ENCODE measurements at places on chromosomes 1 and 21.

- H3K27me3 ChIP-seq = no peaks in the 10 kb centered on the region
- no peaks in the 10 kb centered on the region for H3K4me1 ChIP-seq
- DNase-seq = no peak
- no peak overlapping the region for H3K27ac ChIP-seq
Measured at GRCh38 chr1:100076319-100076718, 56.4 kb downstream of the SASS6 start.

DNA sequence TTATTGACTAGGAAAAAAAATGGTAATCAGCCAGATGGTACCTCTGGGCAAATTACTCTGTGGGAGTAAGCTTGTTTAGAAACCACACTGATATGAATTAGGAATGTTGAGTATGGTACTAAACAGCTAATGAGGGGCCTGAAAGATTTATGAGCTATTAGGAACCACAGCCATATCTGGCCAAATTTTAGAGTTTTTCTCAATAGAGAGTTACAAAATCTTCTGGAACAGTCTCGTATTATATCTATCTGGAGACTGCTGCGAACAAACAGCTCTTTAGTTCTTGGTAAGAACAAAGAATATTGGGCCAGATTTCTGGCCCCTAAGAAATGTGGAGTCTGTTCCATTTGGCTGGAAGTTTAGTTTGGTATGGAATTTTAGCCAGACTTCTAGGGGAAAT, 4.9 kb upstream of the PODN start:
- H3K27me3 ChIP-seq = no peaks in the 10 kb centered on the region
- DNase-seq = no peak
- no peak overlapping the region for H3K4me3 ChIP-seq
- H3K27ac ChIP-seq = no peak overlapping the region
- H3K36me3 ChIP-seq = no peaks in the 10 kb centered on the region

DNA sequence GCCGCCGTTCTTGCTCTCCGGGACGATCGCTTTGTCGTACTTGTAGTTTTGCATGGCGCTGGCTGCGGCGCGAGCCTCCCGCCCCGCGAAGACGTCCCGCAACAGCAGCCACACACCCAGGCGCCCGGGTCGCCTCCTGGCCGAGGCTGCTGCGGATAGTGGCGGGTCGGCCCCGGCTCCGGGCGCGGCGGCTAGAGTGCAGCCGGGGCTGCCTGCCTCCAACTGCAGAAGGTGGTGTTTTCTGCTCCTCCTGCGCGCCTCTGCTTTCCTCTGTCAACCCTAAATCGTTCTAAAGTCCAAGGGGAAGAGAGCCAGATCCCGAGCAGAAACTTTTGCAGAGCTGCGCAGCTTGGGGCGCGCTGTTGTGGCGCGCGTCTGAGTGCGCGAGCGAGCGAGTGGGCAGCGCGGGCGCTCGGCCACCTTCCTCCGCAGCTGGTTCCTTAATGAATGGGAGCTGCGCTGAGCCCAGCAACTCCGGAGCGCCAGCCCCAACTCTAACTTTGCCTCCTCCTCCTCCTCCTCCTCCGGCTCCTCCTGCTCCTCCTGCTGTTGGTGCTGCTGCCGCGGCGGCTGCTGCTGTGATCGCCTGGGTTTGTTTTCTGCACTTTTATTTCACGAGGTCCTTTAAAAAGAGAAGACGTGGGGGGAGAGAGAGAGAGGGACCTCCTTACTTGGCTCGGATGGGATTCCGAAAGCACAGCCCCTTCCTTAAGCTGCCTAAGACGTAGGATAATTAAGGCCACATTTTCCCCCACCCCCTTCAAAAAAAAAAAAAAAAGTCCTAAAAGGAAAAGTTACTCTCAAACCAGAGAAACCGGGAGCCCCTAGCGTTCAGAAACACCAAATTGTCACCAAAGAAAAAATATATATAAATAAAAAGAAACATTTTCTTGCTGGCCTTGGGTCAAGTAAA, at the start of gene PLPP3:
PLPP3 (minus strand) TSS at position 601 of the 913 bp plus-strand sequence; CDS start at position 54, 547 bp downstream.
- H3K27ac ChIP-seq = peak within 1 kb of the TSS; percentile 94
- peak within 1 kb of the TSS; percentile 91 for H3K4me3 ChIP-seq
- H3K36me3 ChIP-seq = no peaks in the 10 kb centered on the region
- peaks cover 48% of the 10 kb centered on the region for H3K4me1 ChIP-seq
- peak; percentile 8 for DNase-seq
- no peaks in the 10 kb centered on the region for H3K27me3 ChIP-seq

DNA sequence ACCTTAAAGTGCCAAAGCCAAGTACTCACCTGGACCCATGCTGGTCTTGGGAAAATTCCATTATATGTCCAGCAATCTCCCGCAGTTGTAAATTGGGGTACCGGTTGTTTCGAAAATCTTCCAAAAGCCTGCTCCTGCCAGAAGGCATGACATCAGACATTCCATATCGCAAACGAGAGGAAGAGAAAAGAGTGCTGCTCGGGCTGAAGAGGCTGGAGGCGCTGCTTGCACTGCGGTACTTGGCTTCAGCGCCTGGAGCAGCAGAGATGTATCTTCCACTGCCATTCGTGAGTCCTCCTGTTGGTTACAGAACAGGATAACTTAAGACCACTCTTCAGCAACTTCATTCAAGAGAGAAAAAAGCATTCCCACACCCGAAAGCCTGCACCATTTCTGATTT, 45.1 kb upstream of the SDC3 start:
- H3K27me3 ChIP-seq = no peaks in the 10 kb centered on the region
- H3K36me3 ChIP-seq = peaks cover 95% of the 10 kb centered on the region
- no peak overlapping the region for H3K27ac ChIP-seq
- no peak overlapping the region for H3K4me3 ChIP-seq
- DNase-seq = no peak

DNA sequence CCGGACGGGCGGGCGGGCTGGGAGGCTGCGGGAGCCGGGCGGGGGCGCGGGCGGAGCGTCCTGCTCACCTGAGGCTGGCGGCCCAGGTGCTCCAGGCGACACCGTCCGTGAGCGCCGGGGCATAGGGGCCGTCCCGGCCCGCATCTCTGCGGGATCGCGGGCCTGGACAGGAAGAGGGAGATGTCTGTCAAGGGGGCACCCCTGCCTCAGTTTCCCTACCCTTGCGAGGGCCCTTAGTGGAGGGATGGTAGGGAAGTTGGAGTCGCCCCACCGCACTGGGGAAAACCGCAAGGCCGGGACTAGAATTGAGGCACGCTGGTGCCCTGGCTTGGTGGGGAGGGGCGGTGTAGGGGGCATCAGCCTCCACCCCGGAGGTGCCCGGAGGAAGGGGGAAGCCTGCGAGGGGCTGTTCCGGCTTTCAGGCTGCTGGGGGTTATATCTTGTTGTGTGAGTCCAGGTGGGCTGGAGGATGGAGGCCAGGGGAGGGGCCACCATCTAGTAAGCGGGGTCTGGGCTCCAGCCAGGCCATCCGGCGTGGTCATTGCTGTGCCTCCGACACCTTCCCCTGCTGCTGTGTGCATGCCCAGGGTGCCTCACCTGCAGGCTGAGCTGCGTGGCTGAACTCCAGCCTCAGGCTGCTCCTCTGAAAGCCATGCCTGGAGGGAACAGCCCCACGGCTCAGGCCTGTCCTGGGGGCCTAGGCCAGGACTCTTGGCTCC, 580 bp downstream of the VWA1 start:
- no peak for DNase-seq
- H3K4me1 ChIP-seq = peaks cover 72% of the 10 kb centered on the region
- peak overlapping the region; percentile 96 for H3K27ac ChIP-seq
- H3K4me3 ChIP-seq = peak overlapping the region; percentile 70
- no peaks in the 10 kb centered on the region for H3K27me3 ChIP-seq

- H3K27ac ChIP-seq = peak overlapping the region; percentile 0
- no peak for DNase-seq
- H3K27me3 ChIP-seq = no peaks in the 10 kb centered on the region
- no peak overlapping the region for H3K4me3 ChIP-seq
Measured at GRCh38 chr1:9558946-9559545, 19.8 kb downstream of the SLC25A33 start.

DNA sequence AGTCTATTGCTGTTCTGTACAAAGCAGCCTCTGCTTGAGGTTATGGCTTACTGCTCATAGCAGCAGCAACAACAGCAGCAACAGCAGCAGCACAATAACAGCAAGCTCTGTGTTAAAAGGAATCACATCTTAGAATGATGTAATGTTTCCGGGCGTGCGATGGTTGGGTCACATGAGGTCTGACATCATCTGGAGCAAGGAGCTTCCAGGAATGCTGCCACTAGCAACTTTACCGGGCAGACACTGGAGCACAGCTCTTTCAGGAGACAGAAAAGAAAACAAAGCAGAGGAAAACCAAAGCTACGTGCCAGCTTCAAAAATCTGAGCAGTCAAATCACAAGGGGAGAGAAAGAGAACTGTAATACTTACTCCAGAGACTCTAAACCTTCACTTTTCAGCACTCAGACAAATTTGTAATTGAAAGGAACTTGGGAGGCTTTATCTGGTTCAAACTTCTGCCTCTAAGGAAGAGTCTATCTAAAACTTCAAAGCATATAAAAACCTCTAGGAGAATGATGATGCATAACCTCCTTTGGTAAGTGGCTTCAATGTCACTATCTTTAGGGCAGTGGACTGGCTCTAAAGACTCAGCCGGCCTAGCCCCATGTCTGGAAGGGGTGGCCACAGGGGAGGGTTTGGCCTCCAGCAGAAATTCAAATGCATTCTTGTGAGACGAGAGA, 28.3 kb upstream of the RAB3GAP2 start:
- H3K27me3 ChIP-seq = no peaks in the 10 kb centered on the region
- no peak overlapping the region for H3K27ac ChIP-seq
- H3K4me1 ChIP-seq = peaks cover 9% of the 10 kb centered on the region
- no peaks in the 10 kb centered on the region for H3K36me3 ChIP-seq

DNA sequence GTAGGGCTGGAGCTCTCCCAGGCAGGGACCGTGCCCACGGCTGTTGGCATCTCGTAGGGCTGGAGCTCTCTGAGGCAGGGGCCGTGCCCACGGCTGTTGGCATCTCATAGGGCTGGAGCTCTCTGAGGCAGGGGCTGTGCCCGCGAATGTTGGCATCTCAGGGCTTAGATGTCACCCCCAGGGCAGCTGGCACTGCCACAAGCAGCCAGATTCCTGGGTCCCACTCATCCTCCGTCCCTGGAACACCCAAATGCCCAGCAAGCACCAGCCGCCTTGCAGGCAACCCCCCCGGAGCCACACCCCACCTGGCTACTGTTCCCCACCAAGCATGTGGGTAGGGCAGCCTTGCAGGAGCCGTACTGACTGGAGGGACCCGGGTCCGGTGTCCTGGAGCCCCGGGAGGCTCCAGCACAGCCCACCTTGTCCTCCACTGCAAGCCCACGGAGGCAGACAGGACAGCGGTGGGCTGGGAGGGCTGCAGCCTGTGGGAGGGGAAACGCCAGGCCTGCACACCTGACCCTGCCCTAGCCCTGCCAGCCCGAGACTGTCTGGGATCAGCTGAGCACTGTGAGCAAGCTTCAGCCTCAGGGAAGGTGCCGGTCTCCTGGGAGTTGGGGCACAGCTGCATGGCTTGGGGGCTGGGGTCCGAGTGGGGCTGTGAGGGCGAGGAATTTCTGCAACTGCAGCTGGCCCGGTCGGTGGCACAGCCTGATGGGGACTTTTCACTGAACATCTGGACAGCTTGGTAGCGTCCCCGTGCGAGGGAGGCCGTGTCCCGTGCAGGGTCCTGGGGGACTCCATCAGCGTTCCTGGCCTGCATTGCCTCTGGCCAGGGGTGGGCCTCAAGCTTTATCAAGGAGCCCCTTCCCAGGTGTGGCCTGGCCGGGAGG, 53.6 kb downstream of the COL18A1 start:
- H3K36me3 ChIP-seq = no peaks in the 10 kb centered on the region
- H3K27me3 ChIP-seq = no peaks in the 10 kb centered on the region
- DNase-seq = no peak
- H3K27ac ChIP-seq = no peak overlapping the region
- H3K4me3 ChIP-seq = no peak overlapping the region

- DNase-seq = no peak
- no peaks in the 10 kb centered on the region for H3K36me3 ChIP-seq
- peaks cover 6% of the 10 kb centered on the region for H3K4me1 ChIP-seq
- no peak within 1 kb of the TSS for H3K27ac ChIP-seq
- no peaks in the 10 kb centered on the region for H3K27me3 ChIP-seq
- H3K4me3 ChIP-seq = no peak within 1 kb of the TSS
Measured at GRCh38 chr1:67166196-67166595, at the start of gene IL23R. IL23R (plus strand) TSS chr1:67166454; CDS start chr1:67168121, 1,667 bp downstream.

- H3K36me3 ChIP-seq = no peaks in the 10 kb centered on the region
- H3K4me3 ChIP-seq = no peak overlapping the region
- H3K4me1 ChIP-seq = peaks cover 14% of the 10 kb centered on the region
- no peak overlapping the region for H3K27ac ChIP-seq
- H3K27me3 ChIP-seq = no peaks in the 10 kb centered on the region
Measured at GRCh38 chr1:231918239-231919015, 291.8 kb downstream of the DISC1 start.

GRCh38 chr1:186093437-186093836, 281.6 kb downstream of the TPR start:
- H3K27ac ChIP-seq = no peak overlapping the region
- H3K4me3 ChIP-seq = no peak overlapping the region
- H3K27me3 ChIP-seq = no peaks in the 10 kb centered on the region
- no peaks in the 10 kb centered on the region for H3K4me1 ChIP-seq

GRCh38 chr1:186835448-186835847, 6.7 kb downstream of the PLA2G4A start:
- DNase-seq = no peak
- H3K27ac ChIP-seq = no peak overlapping the region
- no peaks in the 10 kb centered on the region for H3K27me3 ChIP-seq
- no peak overlapping the region for H3K4me3 ChIP-seq
- H3K4me1 ChIP-seq = no peaks in the 10 kb centered on the region
- H3K36me3 ChIP-seq = no peaks in the 10 kb centered on the region

GRCh38 chr1:117710710-117711109, 104.9 kb downstream of the TENT5C start:
- H3K4me1 ChIP-seq = no peaks in the 10 kb centered on the region
- H3K36me3 ChIP-seq = no peaks in the 10 kb centered on the region
- H3K27me3 ChIP-seq = no peaks in the 10 kb centered on the region

- no peaks in the 10 kb centered on the region for H3K36me3 ChIP-seq
- no peak for DNase-seq
- H3K4me1 ChIP-seq = no peaks in the 10 kb centered on the region
- H3K27ac ChIP-seq = no peak overlapping the region
Measured at GRCh38 chr1:176638713-176639526, 175.9 kb downstream of the PAPPA2 start.

DNA sequence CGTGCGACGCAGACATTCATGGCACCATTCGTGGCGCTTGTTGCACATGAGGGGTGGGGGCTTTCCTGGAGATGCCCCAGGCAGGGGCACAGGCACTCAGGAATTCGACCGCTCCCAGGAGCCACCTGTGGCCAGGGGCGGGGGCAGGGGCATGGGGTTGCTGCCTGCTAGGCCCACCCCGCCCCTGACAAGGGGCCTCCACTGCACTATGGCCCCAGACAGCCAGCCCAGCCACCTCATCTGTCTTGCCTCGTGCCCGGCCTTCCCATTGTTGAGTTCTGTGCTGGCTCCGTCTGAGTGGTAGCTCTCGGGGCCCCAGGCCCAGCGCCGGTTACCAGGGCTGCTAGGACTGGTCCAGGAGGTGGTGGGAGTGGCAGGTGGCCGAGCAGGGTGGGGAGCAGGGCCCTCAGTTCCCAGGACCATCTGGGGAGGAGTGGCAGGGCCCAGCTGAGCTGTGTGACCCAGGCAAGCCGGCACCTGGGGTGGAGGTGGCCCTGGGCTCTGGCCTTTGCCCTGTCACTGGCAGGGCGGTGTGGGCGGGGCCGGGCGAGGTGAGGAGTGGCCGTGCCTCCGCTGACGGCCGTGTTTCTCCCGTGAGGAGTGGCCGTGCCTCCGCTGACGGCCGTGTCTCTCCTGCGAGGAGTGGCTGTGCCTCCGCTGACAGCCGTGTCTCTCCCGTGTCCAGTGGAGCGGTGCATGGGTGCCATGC, 1.9 kb downstream of the PLCH2 start:
- H3K36me3 ChIP-seq = no peaks in the 10 kb centered on the region
- H3K27me3 ChIP-seq = no peaks in the 10 kb centered on the region
- peaks cover 72% of the 10 kb centered on the region for H3K4me1 ChIP-seq

GRCh38 chr1:235791532-235792060, 75.1 kb downstream of the LYST start:
- peaks cover 90% of the 10 kb centered on the region for H3K36me3 ChIP-seq
- H3K4me3 ChIP-seq = no peak overlapping the region
- no peaks in the 10 kb centered on the region for H3K4me1 ChIP-seq
- no peak overlapping the region for H3K27ac ChIP-seq

Measured in esophagus squamous epithelium (tissue), 5 donors.